ENCODE measurements at places on chromosomes 16 and 17. TPM values are rescaled to one million over a fixed set of nuclear protein-coding genes. Genes with fewer than 3 reads are reported as not detected.
A peak's percentile ranks its signal among the peaks of the same experiment; 100 is the strongest.

The TEDC2 gene
- 44.9 TPM for total RNA-seq

DNA sequence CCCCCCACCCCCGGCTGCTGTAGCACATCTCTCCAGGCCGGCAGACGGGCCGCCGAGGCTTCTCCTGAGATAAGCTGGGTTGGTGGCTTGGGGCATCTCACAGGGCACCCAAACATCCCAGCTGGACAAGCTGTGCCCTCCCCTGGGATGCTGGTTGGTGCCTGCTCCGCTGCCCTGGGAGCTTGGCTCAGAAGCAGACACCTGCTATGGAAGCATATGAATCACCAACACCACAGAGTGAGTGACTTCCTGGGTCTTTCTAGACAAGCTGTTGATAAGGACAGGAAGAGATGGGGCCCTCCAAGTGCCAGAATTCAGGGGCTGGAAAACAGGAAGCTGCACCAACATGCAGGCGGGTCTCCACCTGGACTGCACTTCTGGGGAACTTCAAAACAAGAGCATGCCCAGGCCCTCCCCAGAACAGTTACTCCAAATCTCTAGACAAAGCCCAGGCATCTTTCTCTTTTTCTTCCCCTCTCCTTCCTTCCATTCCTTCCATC is 13.7 kb downstream of the C16orf95 start:
- peak; percentile 4 for DNase-seq

GRCh38 chr17:66629762-66630161 is 205.2 kb upstream of the CACNG5 start:
- no peak for DNase-seq

DNA sequence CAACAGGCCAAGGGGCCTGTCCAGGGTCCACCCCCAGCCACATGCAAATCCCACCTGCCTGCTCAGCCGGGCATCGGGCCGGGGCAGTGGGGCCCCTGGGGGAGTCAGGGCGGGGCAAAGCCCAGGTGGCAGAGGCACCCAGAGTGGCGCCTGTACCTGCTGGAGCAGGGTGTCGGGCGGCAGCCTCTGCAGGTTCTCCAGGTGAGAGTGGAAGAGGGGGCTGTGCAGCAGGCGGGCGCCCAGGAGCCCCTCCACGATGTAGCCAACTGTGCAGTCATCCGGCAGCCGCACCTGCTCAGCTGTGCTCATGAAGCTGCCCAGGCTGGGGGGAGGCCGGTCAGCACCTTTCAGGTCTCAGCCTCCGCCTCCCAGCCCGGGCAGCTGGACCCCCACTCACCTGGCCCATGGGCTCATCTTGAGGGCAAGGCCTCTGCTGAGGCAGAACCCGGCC is 2.1 kb downstream of the RFNG start:
- no peak for DNase-seq

GRCh38 chr16:82753821-82754220 is 127.1 kb downstream of the CDH13 start:
- DNase-seq, result peak; percentile 6
